LoVo (cell line): ENCODE measurements at places on chromosomes 4 and X.

GRCh38 chrX:24391389-24391788, 30.9 kb downstream of the SUPT20HL1 start:
- no peak for DNase-seq

DNA sequence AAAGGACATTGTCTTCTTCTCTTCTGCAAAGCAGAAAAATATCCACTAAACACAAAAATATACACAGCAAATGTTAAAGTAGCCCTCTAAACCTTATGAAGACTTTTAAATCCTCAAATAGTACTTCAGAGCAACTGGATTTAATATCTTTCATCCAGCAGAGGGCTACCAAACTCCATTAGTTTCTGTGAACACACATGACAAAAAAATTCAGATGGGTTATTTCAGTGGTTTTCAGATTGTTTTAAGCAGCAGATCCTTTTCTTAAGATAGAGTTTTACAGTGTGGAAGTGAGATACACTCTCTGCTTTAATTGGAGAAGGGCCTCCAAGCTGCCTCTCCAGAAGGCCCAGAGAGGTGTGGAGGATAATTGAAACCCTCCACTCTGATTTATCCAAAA, 56.7 kb downstream of the ANK2 start:
- DNase-seq, result no peak

DNA sequence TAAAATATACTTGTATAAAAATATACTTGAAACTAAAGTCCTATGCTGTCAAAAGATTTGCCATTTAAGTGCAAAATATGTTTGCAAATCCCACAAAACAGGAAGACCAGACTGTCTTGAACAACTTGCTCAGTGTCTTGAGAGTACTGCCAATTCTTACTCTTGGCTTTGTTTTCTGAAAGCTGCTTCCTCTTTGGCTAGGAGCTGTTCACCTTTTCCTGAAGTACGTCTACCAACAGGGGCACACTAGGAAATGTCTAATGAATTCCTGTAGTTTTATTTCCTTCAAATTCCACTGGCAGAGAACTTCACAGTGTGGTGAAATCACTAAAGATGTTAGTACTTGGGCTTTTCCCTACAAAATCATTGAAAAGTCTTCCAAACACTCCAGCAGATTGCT, 46.4 kb upstream of the ABCG2 start:
- no peak for DNase-seq

GRCh38 chr4:48337731-48338130, 3.6 kb upstream of the SLAIN2 start:
- DNase-seq, result no peak

- no peak for DNase-seq
Measured at GRCh38 chr4:91826186-91826585, 477.6 kb upstream of the GRID2 start.

GRCh38 chrX:1391370-1391706, 575 bp downstream of the SLC25A6 start:
- peak; percentile 90 for DNase-seq

- no peak for DNase-seq
Measured at GRCh38 chr4:124965497-124965891, 253.0 kb upstream of the ANKRD50 start.

- peak; percentile 19 for DNase-seq
Measured at GRCh38 chrX:132480581-132481203, 8.1 kb downstream of the MBNL3 start.

DNA sequence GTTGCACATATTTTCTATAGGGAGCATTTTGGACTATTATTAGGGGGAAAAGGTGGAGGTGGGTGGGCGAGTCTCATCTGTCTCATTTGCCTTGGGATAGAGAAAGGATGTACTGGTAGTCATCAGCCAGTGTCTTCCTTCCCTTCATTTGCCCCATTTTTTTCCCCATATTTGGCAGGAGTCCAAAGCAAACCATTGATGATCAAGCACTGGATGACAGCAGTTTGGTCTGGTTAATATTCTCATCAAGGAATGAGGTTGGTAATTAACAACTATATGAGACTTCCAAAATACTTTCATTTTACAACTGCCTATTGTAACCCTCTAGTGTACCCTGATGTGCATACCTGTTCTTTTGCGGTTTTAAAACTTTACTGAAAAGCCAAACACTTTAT, 22.6 kb upstream of the IGFBP7 start:
- DNase-seq, result no peak

DNA sequence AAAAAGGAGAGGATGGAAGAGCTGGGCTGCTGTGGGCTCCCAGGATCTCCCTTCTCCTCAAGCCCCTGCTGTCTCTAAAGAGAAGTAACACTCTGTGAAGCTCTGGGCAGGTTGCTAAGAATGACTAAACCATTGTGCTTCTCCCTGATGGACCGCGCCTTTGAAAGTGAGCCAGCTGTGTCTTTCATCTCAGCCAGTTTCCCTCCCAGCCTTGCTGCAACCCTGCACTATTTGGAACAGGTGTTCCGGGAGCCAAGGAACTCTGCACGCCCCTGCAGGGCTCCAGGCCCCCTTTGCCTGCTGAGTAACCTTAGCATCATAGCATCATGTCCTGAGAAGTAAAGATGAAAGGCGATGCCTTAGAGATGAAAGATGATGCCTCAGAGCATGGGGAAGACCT, 39.7 kb downstream of the SMIM20 start:
- peak; percentile 31 for DNase-seq

DNA sequence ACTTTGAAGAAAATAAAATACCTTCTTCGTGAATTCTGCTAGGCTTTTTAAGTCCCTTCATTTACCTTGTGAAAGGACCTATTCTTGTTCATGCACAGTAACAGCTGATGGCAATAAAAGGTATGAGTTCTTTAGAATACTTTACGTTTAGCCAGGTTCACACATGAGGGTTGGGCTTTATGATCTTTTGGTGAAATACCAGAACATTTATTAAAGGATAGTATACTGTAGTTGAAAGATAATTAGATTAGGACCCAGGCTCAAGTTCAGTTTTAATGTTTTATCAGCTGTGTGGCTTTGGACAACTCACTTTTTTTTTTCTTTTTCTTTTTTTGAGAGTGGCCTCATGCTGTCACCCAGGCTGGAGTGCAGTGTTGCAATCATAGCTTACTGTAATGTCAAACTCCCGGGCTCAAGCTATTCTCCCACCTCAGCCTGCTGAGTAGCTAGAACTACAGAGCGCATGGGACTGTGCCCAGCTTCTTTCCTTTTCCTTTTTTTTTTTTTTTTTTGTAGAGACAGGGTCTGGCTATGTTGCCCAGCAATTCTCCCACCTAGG, 28.2 kb upstream of the NEIL3 start:
- no peak for DNase-seq

DNA sequence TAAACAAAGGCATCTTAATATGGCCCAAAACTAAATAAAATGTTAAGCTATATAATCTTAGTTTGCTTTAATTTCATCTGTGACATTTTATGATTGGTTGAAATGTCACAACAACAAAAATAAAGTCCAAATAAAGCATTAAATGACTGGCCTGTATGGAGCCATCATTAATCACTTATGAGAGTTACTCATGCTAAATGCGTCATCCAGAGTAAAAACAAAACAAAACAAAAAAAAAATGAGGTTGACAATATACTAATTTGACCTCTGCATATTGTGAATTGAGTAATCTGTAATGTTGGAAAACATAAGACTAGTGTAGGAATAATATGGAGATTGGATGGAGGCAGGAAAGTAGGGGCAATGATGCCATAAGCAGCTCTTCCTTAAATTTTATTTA, 139.7 kb downstream of the MAPK10 start:
- no peak for DNase-seq

DNA sequence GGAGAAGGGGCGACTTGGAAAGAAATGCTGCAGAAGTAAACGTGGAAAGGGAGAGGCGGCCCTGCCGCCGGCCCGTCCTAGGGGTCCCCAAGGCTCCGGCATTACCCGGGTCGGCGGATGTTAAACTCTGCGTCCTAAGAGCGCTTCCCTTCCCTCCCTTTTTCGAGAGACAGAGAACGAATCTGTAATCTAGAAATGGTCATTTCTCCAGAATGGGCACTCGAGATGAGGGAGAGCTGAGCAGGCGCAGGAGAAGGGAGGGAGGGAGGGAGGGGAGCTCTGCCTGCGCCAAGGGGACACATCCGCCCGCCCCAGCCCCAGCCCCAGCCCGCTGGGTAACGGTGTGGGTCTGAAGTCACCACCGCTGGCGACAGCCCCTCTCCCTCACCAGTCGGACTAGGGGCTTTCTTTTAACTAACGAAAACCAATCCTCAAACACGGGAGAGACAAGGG, 1.7 kb downstream of the HCFC1 start:
- DNase-seq, result no peak
